Immature natural killer cell (primary cell): ENCODE measurements at places on chromosomes 2 and 18. TPM values are rescaled to one million over a fixed set of nuclear protein-coding genes. Genes with fewer than 3 reads are reported as not detected.

- DNase-seq, result no peak
- no peaks in the 10 kb centered on the region for H3K36me3 ChIP-seq
- no peak overlapping the region for H3K27ac ChIP-seq
- H3K27me3 ChIP-seq, result no peaks in the 10 kb centered on the region
- no peaks in the 10 kb centered on the region for H3K4me1 ChIP-seq
Observed at GRCh38 chr2:39693245-39693644, 27.5 kb downstream of the TMEM178A start.

GRCh38 chr2:27212626-27213471, 781 bp upstream of the SLC5A6 start:
- H3K27me3 ChIP-seq, result peaks cover 13% of the 10 kb centered on the region
- peak; percentile 75 for DNase-seq
- H3K27ac ChIP-seq, result peak overlapping the region; percentile 100

DNA sequence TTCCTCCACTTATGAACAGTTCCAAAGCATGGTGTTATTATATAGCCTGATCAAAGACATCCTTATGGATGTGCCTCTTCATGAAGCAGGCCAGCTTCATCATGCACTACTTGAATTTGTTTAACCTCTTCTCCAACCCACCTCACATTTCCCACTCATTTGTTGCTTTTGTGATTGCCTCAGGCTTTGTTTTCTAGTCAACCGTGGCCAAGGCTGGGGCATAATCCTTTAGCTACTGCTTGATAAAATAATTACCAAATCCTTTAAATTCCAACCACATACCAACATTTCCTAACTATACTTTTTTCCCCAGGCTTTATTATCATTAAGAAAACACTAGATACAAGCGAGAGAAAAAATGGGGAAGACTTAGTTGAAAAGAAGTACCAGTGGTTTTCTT, 39.6 kb upstream of the SCN1A start:
- no peak overlapping the region for H3K4me3 ChIP-seq
- no peaks in the 10 kb centered on the region for H3K4me1 ChIP-seq
- DNase-seq, result no peak
- H3K27ac ChIP-seq, result no peak overlapping the region
- H3K27me3 ChIP-seq, result no peaks in the 10 kb centered on the region

DNA sequence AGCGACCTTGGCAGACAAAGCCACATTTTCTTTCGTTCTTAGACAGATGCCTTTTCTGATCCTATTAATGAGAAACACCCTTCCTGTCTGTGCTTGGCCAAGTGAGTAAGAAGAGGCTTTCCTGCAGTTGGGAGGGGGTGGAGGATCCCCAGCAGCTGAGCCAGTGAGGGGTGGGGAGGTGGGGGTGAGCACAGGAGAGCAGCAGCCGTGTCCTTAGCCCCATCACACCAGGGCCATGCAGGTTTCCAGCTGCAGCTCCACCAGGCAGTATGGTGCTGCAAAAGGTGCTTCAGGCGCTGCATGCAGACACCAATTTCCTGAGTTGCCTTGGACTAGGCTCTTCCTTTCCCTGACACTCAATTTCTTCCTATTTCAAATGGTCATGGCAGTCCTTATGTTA, 123.3 kb upstream of the SIX2 start:
- H3K4me3 ChIP-seq, result no peak overlapping the region
- H3K36me3 ChIP-seq, result no peaks in the 10 kb centered on the region
- no peak overlapping the region for H3K27ac ChIP-seq
- peaks cover 22% of the 10 kb centered on the region for H3K4me1 ChIP-seq

Gene TGFA
- polyA plus RNA-seq, result 5.5 TPM

Gene KCNK3
- polyA plus RNA-seq, result not detected

- no peaks in the 10 kb centered on the region for H3K27me3 ChIP-seq
- H3K36me3 ChIP-seq, result no peaks in the 10 kb centered on the region
- H3K27ac ChIP-seq, result no peak overlapping the region
- no peak overlapping the region for H3K4me3 ChIP-seq
- DNase-seq, result no peak
- no peaks in the 10 kb centered on the region for H3K4me1 ChIP-seq
Observed at GRCh38 chr2:85255813-85256594, 71.8 kb downstream of the TGOLN2 start.

DNA sequence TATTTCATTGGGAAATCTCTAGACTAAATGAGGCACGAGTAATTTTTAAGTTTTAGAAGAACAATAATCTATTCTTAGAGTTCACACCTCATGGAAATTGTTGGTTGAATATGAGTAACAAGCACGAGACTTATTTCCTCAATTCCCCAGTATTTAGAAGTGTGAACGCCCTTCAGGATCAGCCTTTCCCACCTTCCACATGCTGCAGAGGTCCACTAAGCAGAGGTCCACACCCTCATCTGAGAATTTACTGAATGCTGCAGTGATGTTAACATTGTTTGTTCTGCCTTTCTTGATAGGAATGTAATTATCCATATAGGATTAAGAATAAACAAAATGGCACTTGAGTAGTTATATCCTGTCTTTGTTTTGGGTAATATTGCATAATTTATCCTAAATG, 41.8 kb downstream of the LTBP1 start:
- no peak overlapping the region for H3K27ac ChIP-seq
- H3K36me3 ChIP-seq, result no peaks in the 10 kb centered on the region
- H3K4me3 ChIP-seq, result no peak overlapping the region

DNA sequence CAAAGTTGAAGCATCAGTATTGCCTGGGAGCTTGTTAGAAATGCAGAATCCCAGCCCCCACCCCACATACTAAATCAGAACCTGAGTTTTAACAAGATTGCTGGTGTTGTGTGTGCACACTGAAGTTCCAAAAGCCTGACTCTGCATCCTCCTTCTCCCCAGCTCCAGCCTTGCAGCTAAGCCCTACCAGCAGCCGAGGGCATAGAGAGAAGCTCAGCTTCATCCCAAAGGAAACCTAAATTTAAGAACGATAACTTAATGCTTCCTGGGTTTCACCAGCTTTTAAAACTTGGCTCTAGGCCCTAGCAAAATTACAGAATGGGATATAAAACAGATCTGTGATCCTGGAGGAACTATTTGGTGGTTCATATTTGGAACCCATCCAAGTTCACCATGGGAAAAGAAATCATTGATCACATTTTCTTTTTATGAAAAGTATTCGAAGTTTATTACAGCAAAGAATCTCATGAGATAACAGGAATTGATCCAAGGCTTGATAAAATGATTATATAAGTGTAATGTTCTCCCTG, 11.1 kb downstream of the SMYD1 start:
- no peak for DNase-seq
- no peak overlapping the region for H3K27ac ChIP-seq
- H3K4me1 ChIP-seq, result no peaks in the 10 kb centered on the region
- peaks cover 4% of the 10 kb centered on the region for H3K27me3 ChIP-seq
- no peaks in the 10 kb centered on the region for H3K36me3 ChIP-seq

DNA sequence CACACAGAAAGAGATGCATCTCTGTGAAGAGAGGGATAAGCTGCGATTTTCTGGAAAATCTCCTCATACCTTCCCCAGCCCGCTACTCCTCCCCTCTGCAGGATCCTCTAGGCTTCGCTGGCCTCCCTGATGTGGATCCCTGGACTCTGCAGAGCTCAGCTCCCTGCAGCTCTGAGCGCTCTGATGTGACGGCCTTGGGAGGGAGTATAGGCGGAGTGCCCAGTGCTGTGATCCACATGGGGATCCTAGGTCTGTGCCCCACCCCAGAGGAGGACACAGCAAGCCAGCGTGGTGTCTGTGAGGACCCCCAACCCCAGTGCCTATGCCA, 111.0 kb downstream of the GYPC start:
- H3K27ac ChIP-seq, result no peak overlapping the region
- DNase-seq, result no peak
- H3K4me1 ChIP-seq, result peaks cover 20% of the 10 kb centered on the region
- H3K36me3 ChIP-seq, result no peaks in the 10 kb centered on the region

DNA sequence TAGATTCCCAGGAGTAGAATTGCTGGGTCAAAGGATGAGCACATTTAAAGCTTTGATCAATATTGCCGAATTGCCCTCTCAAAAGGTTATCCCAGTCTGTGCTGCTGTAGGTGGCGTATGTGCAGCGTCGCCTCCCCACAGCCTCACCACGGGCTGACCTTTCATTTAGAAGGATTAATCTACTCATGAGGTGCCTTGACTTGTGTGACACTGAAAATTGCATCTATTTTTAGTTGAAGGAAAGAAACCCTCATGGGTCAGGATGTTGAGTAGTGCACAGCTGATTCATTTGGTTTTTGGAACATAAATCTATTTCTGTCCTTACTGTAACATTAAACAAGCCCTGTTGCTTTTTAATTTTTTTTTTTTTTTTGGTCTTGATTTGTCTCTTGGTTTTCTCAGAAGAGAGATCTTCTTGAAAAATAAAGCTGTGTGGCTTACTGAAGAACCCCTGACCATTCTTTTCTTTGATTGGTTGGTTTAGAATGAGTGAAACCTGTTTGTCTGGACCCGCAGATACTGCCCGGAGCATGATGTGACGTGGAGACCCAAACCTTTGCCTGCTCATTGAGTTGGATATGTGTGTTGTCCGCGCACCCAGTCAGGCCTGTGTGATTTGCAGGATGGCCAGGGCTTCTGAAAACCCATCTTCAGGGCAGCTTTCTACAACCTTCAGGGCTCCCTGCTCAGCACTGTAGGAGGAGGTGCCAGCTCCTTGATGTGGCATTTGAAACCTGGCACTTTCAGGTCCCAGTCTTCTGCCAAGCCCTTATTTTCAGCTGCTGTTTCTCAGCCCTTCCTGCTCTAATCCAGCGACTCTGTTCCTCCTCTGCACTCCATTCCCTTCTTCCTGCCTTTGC, 61.0 kb downstream of the LPIN1 start:
- H3K36me3 ChIP-seq, result peaks cover 51% of the 10 kb centered on the region
- H3K27me3 ChIP-seq, result peaks cover 6% of the 10 kb centered on the region
- no peak overlapping the region for H3K27ac ChIP-seq
- H3K4me1 ChIP-seq, result peaks cover 20% of the 10 kb centered on the region

DNA sequence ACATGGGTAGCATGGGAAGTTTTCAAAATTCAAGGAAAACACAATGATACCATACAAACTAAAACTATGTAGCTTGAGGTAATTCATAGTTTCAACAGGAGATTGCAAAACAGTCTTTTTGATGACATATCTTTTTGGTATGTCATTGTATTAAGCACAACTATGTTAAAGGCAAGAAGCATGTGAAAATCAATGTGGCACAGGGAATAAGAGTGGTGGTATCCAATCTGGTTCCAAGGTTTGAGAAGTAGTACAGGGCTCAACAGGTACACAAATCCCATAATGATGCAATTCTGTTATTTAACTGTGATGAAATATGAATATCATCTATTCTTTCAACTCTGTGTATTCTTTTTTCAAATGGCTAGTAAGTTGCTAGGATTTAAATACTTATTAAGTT, 16.4 kb upstream of the DLX2 start:
- H3K4me1 ChIP-seq, result no peaks in the 10 kb centered on the region
- H3K4me3 ChIP-seq, result no peak overlapping the region
- H3K36me3 ChIP-seq, result no peaks in the 10 kb centered on the region
- H3K27me3 ChIP-seq, result no peaks in the 10 kb centered on the region

DNA sequence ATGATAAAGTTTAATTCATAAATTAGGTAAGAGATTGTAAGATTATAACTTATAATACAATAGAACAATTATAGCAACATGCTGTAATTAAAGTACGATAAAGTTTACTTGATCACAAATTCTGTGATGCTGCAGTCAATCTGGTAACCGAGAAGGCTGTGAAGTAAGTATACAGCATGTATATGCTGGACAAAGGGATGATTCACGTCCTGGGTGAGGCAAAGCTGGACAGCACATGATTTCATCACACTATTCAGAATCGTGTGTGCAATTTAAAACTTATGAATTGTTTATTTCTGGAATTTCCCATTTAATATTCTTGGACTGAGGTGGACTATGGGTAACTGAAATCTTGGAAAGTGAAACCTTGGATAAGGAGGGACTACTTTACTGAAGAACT, 522.2 kb upstream of the CNTNAP5 start:
- no peaks in the 10 kb centered on the region for H3K36me3 ChIP-seq
- DNase-seq, result no peak
- H3K4me1 ChIP-seq, result no peaks in the 10 kb centered on the region
- H3K4me3 ChIP-seq, result no peak overlapping the region
- no peaks in the 10 kb centered on the region for H3K27me3 ChIP-seq

Gene C1D
- 48.6 TPM for polyA plus RNA-seq

Gene SOX11
- not detected for polyA plus RNA-seq

Gene RIT2
- not detected for polyA plus RNA-seq

GRCh38 chr2:66550826-66551225, 115.9 kb downstream of the MEIS1 start:
- H3K4me1 ChIP-seq, result peaks cover 9% of the 10 kb centered on the region
- no peak overlapping the region for H3K27ac ChIP-seq
- H3K27me3 ChIP-seq, result no peaks in the 10 kb centered on the region
- no peak for DNase-seq

- H3K4me1 ChIP-seq, result no peaks in the 10 kb centered on the region
- no peak overlapping the region for H3K27ac ChIP-seq
- peaks cover 14% of the 10 kb centered on the region for H3K27me3 ChIP-seq
- no peak for DNase-seq
- no peaks in the 10 kb centered on the region for H3K36me3 ChIP-seq
- no peak overlapping the region for H3K4me3 ChIP-seq
Observed at GRCh38 chr18:62498616-62499262, 24.1 kb upstream of the ZCCHC2 start.

Gene KLHL29
- polyA plus RNA-seq, result 0.41 TPM

DNA sequence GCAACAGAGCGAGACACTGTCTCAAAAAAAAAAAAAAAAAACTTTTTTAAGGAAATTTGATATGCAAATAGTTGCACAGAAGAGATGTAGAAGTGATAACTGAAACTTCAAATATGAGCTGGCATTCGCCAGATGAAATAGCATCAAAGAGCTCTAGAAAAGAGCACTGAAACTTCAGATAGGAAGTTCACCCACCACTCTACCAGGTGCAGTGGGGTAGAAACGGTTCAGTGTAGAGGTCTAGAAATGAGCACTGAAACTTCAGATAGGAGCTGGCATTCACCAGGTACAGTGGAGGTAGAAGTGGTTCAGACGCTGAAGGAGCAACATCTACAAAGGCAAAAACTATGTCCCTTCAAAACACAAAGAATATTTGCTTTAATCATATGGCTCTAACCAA, 9.0 kb upstream of the ONECUT2 start:
- H3K4me1 ChIP-seq, result peaks cover 9% of the 10 kb centered on the region
- H3K27ac ChIP-seq, result no peak overlapping the region
- H3K27me3 ChIP-seq, result peaks cover 43% of the 10 kb centered on the region
- H3K4me3 ChIP-seq, result no peak overlapping the region

- H3K4me3 ChIP-seq, result no peak overlapping the region
- no peak for DNase-seq
- no peaks in the 10 kb centered on the region for H3K36me3 ChIP-seq
- H3K27ac ChIP-seq, result no peak overlapping the region
Observed at GRCh38 chr2:157572725-157573124, 55.9 kb downstream of the ACVR1C start.

DNA sequence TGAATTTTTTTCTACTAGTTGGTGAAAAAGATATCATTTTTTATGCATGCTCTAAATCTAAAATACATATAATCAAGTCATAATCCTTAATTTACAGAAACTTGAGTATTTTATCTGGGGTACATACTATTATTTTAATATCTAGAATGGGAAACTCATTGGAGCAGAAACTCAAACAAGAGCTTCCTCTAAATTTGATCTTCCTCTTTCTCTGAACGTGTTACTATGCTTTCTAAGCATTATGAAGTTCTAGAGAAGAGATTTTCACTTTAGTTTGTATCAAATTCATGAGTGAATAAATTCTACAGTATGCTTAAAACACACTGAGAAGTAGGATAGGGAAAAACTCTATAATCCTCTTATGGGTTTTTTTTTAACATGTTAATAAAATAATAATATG, 20.6 kb upstream of the SLC38A11 start:
- H3K27ac ChIP-seq, result no peak overlapping the region
- peaks cover 46% of the 10 kb centered on the region for H3K4me1 ChIP-seq
- no peak overlapping the region for H3K4me3 ChIP-seq
- peaks cover 7% of the 10 kb centered on the region for H3K36me3 ChIP-seq

Gene OTOS
- polyA plus RNA-seq, result not detected

- no peaks in the 10 kb centered on the region for H3K36me3 ChIP-seq
- peaks cover 5% of the 10 kb centered on the region for H3K27me3 ChIP-seq
- H3K27ac ChIP-seq, result no peak overlapping the region
- H3K4me3 ChIP-seq, result no peak overlapping the region
Observed at GRCh38 chr2:227464361-227464760, 7.6 kb upstream of the AGFG1 start.
